ENCODE measurements at places on chromosomes 4 and X.

- DNase-seq: no peak
Measured at GRCh38 chrX:56798866-56799758, 70.1 kb downstream of the NBDY start.

DNA sequence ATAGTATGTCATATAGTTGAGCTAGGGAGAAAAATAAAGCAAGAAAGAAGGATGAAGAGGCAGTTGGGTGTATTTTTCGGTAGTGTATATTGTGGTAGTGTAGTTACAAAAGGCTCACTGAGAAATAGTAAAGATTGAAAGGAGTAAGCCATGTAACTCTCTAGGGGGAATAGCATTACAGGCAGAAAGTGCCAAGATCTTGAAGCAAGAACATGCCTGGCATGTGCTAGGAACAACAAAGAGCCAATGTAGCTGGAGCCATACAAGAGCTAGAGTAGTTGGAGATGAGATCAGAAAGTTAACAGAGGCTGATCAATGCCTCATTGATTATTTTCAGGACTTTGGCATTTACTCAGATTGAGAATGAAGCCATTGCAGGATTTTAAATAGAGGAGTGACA is 3.0 kb downstream of the ABCE1 start:
- DNase-seq: no peak

GRCh38 chr4:148444296-148445070 is 2.3 kb upstream of the NR3C2 start:
- peak; percentile 22 for DNase-seq

DNA sequence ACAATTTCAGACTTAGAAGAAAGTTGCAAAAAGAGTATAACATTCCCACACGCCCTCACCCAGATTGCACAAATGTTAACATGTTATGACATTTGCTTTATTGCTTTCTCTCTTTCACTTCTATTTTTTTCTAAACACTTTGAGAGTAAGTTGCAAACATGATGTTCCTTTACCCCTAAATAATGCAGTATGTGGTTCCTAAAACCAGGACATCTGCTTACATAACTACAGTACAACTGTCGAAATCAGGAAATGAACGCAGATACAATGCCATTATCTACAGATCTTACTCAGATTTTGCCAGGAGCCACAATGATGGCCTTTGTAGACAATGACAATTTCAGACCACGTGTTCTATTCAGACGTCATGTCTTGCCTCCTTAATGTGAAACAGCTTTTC is 22.4 kb downstream of the SH3TC1 start:
- DNase-seq: no peak

GRCh38 chr4:13535708-13536361 is 8.5 kb downstream of the NKX3-2 start:
- DNase-seq: peak; percentile 85

- no peak for DNase-seq
Measured at GRCh38 chr4:83207497-83208101, 77.0 kb downstream of the COQ2 start.

All from HuH-7.5 (cell line).